ENCODE measurements at places on chromosomes 5 and 9. TPM values are rescaled to one million over a fixed set of nuclear protein-coding genes. Genes with fewer than 3 reads are reported as not detected.

DNA sequence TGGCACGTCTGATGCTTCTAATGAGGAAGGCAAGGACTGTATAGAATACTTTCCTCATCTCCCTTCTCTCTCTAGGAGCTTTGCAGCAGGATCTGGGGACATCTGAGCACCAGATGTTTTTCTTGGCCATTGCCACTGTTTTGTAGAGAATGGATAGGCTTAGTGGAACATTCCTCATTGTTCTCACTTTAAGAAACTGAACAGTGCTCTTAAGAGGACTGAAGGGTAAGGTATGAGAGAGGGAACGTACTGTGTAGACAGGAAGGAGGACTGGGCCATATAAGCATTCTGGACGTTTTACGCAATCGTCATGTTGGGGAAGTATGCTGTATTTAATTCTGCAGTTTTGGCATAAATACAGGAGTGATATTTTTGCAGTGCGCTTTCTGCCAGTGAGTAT is 70.6 kb downstream of the SMARCA2 start:
- DNase-seq = no peak

- DNase-seq = no peak
Measured at GRCh38 chr9:28714188-28714587, 1140.9 kb upstream of the C9orf72 start.

GRCh38 chr5:158549311-158549710 is 550.4 kb downstream of the EBF1 start:
- no peak for DNase-seq

- DNase-seq = no peak
Measured at GRCh38 chr5:58025809-58026208, 434.1 kb downstream of the PLK2 start.

Gene ACTBL2
- polyA plus RNA-seq = not detected

DNA sequence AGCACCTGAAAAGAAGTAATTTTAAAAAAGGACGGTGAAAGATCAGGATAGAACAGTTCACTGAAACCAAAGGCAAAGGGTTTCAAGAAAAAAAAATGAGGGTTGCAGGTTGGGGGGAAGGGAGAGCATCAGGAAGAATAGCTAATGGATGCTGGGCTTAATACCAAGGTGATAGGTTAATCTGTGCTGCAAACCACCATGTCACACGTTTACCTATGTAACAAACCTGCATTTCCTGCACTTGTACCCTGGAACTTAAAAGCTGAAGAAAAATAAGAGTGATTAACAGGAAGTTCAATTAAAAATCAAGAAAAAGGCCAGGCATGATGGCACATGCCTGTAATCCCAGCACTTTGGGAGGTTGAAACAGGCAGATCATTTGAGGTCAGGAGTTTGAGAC is 44.1 kb upstream of the RNF38 start:
- no peak for DNase-seq

DNA sequence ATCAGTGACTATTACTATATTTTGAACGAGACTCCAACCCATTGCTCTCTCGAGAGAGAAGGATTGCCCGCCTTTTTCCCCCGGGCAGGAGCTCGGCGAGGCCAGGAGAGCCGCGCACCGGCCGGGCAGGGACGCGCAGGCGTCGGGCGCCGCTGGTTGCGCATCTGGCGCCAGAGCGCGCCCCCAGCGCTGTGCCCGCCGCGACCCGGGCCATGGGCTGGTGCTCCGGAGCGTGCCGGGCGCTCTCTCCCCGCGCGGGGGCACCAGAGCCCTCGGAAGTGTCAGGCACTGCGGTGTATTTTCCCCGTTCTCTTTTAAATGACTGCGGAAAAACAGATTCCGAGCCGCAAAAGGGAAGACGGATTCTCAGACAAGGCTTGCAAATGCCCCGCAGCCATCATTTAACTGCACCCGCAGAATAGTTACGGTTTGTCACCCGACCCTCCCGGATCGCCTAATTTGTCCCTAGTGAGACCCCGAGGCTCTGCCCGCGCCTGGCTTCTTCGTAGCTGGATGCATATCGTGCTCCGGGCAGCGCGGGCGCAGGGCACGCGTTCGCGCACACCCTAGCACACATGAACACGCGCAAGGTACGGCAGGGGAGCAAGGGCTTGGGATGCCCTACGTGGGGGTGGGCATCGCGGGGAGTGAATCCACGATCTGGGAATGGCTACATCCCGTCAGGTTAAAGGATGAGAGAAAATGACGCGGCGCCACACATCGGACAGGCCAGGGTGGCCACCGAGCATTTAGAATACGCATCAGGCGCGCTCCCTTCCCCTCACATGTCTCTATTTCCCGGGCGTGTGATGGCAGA is 1.1 kb upstream of the NTRK2 start:
- DNase-seq = no peak

DNA sequence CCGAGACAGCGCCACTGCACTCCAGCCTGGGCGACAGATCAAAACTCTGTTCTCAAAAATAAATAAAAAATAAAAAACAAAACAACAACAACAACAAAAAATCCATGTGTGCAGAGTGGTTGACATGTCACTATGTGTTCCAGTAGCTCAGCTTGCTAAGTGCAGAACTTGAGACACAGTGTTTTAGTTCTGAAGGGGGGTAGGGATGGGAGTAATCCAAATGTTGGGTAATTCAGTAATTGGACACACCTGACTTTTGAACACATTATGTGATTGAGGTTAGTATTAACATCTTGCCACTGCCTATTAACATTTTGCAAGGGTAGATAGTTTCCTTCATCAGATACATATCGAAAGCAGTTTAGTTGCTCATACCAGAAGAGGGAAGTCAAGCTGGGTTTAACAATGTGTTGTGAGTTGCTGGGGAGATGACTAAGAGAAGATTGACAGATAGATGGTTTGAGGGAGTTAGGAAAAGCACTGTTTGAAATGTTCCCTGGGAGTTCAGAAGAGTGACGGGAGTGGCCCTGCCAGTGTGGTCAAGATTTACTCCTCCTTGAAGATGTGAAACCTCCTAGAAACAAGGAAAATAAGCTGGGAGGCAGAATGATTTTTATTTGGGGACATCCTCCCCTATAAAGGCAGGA is 928 bp downstream of the HACD4 start:
- peak; percentile 52 for DNase-seq

- DNase-seq = no peak
Measured at GRCh38 chr9:94772639-94773303, 46.3 kb downstream of the AOPEP start.

Data from GM12878 (cell line).